Chondrocyte (in vitro differentiated cells): ENCODE measurements at places on chromosomes 2 and 18. TPM values are rescaled to one million over a fixed set of nuclear protein-coding genes. Genes with fewer than 3 reads are reported as not detected.
A peak's percentile ranks its signal among the peaks of the same experiment; 100 is the strongest.

DNA sequence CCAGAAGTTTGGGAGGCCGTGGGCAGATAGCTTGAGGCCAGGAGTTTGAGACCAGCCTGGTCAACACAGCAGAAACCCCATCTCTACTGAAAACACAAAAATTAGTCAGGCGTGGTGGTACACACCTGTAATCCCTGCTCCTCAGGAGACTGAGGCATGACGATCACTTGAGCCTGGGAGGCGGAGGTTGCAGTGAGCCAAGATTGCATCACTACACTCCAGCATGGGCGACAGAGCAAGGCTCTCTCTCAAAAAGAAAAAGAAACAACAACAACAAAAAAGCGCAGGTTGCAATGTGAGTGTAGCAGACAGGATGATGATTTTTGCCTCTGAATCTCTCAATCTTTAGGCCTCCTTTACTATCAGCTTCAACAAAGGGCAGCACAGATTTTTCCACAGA is 2.7 kb upstream of the USP14 start:
- H3K27ac ChIP-seq = no peak overlapping the region
- no peaks in the 10 kb centered on the region for H3K36me3 ChIP-seq
- peaks cover 1% of the 10 kb centered on the region for H3K27me3 ChIP-seq
- H3K4me3 ChIP-seq = no peak overlapping the region

The CPO gene
- total RNA-seq = 0.34 TPM in 1 of 3 replicates, not detected in the others

The IL18RAP gene
- total RNA-seq = not detected in 3 replicates

The NEDD4L gene
- total RNA-seq = 21.6 to 27.6 TPM (median 25.8 TPM) in 3 replicates

The SS18 gene
- total RNA-seq = 86.7 to 102 TPM (median 92.2 TPM) in 3 replicates

DNA sequence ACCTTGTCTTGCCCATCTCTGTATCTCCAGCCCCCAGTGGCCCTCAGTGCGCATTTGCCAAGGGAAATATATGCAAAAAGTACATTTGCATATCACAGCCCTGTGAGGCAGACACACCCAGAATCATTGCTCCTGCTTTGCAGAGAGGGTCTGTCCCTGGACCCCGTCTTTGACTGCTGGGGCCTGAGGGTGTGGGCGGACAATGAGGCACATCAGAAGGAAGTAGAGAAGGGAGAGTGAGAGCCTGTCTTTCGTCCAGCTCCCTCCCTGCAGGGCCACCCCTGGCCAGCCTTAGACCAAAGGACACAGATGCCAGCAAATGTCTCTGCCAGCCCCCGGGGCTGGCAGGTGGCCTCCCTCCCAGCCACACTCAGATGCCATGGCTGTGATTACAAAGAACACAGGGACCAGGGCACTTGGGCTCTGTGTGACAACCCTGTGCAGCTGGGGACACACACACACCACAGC is 516.2 kb upstream of the MYT1L start:
- peaks cover 3% of the 10 kb centered on the region for H3K27me3 ChIP-seq
- no peaks in the 10 kb centered on the region for H3K36me3 ChIP-seq
- DNase-seq = peak; percentile 55
- no peak overlapping the region for H3K4me3 ChIP-seq
- no peak overlapping the region for H3K27ac ChIP-seq

The TNFRSF11A gene
- 0.17 to 0.49 TPM (median 0.22 TPM) in 3 replicates for total RNA-seq

The MTERF4 gene
- 21.5 to 34.1 TPM (median 22.6 TPM) in 3 replicates for total RNA-seq
